ENCODE measurements at places on chromosomes 6 and 20. TPM values are rescaled to one million over a fixed set of nuclear protein-coding genes. Genes with fewer than 3 reads are reported as not detected.

CDH26 gene
- 0.98 TPM for total RNA-seq

PDE7B gene
- total RNA-seq = 12.0 TPM

CRISP2 gene
- not detected for total RNA-seq

KIAA0408 gene
- total RNA-seq = 1.3 TPM

AGER gene
- total RNA-seq = 5.7 TPM

KCNK16 gene
- not detected for total RNA-seq

HLA-DQA1 gene
- 154 TPM for total RNA-seq

DLL1 gene
- total RNA-seq = 6.6 TPM

SERINC3 gene
- 114 TPM for total RNA-seq

EPPIN gene
- total RNA-seq = not detected

DBNDD2 gene
- 222 TPM for total RNA-seq

CD93 gene
- total RNA-seq = 45.8 TPM

All from heart left ventricle (tissue), 16 donors.